Calu3 (cell line): ENCODE measurements at places on chromosomes 4 and X. TPM values are rescaled to one million over a fixed set of nuclear protein-coding genes. Genes with fewer than 3 reads are reported as not detected.

GRCh38 chrX:149682956-149683947 lies 28.6 kb upstream of the MAGEA11 start:
- DNase-seq = no peak

DNA sequence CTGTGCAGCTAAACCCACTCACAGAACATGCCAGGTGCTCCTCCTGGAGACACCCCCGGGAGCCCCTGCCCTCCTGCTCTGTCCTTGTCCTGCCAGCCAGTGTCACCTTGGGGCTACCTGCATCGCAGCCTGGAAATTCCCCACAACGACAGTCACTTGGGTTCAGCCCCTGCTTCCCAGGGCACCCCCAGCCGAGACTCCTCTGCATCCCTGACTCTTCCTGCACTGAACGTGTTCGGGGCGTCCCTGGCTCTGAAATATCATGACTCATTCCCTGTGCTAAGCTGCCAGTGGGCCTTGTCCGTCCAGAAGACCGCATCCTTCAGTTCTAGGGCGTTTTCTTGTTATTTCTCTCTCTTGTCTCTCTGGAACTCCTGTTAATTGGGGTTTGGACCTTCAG lies 5.8 kb downstream of the CFAP99 start:
- no peak for DNase-seq

DNA sequence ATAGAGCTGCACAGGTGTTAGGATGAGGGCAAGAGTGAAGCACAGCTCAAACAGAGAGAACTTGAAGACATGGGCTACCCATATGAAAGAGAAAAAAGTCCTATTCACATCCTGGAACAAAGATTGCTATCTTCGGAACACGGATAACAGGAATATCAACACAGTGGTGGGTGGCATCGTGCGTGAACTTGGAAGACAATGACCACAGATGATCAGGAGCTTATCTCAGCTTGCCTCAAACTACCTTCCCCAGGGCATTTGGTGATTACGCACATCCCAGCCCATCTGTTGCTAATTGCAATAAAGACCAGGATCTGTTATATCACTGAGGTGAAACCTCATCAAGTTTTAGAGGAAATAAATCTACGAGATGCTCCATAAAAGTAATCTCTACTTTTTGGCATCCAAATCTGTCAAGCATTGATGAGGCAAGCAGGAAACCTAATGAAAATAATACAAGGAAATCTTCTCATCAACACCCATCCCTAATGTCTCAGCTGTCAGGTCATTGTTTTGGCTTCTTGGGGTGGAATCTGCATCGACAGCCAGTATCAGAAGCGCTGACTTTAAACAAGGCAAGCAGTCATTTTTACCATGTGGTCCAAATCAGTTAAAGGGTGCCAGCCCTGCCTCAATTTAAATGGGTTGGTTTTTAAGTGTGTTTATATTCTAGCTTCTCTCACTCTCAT lies 188.2 kb downstream of the SPCS3 start:
- no peak for DNase-seq

DNA sequence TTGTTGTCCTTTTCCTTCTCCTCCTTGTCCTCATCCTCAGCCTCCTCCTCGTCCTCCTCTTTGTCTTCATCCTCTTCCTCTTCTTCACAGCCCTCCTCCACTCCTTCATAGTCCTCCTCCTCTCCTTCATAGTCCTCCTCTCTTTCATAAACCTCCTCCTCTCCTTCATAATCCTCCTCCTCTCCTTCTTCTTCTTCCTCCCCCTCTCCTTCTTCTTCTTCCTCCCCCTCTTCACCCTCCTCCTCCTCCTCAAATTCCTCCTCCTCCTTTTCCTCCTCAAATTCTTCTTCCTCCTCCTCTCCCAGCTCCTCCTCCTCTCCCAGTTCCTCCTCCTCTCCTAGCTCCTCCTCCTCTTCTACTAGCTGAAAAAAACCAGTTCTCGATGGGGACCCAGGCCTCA lies 143.8 kb upstream of the RADX start:
- no peak for DNase-seq

- no peak for DNase-seq
Measured at GRCh38 chr4:182684796-182685195, 232.4 kb downstream of the DCTD start.

DNA sequence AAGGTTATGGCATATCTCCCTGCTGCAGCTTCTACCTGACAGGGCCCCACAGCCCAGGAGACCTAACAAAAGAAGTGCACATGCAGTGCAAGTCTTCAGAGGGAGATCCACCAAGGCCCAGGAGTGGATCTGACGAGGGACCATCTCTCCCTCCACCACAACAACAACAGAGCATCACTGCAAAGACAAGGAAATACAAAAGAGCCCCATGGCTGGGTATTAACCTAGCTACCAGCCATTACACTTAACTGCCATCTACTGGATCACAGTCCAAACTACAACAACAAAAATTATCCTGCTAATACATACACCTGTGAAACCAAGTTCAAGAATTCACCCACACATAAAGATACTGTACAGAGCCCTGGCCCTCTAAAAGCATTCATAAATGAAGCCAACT lies 280.2 kb upstream of the SLC7A11 start:
- DNase-seq = no peak

DNA sequence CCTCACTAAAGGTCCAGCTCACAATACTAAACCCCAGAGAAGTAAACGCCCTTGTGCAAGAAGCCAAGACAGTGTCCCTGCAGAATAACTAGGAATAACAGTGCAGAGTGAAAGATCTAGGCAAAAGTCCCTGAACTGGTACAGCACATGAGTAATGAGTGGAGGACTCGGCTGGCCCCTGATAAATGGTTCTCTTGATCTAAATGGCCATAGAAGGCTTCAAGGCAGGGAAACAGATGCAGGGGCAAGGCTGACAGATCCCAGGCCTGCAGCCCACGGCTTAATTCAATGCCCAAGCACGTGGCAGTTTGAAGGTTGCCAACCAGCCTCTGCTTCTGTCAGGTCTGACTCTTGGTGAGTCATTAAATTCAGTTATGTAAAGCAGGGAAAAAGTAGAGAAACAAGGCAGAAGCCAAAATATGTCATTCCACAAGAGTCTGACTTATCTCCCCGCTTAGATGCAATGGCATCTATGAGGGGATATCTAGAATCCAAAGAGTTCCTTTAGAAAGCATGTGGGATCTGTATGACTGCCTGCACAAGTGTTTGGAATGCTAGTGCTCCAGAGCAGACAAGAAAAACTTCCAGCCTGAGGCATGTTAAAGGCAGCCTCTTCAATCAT lies 121.3 kb downstream of the PRDM5 start:
- DNase-seq = no peak

SH3D19 gene
- 15.5 and 16.8 TPM in 2 replicates for total RNA-seq
